ENCODE measurements at places on chromosomes 5 and 9.

DNA sequence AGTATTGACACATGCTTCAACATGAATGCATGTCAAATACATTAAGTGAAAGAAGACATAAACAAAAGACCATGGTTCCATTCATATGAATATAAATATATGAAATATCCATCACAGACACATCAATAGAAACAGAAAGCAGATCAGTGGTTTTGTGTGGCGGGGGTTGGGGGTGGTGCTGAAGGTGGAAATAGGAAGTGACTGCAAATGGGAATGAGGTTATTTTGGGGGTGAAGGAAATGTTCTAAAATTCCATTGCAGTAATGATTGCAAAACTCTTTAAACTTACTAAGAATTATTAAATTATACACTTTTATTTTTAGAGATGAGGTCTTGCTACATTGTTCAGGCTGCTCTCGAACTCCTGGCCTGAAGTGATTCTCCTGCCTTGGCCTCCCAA is 28.7 kb downstream of the TAF1L start:
- no peak for DNase-seq

- DNase-seq, result no peak
These were observed 58.5 kb downstream of the AP3B1 start for GRCh38 chr5:78236046-78236445.

DNA sequence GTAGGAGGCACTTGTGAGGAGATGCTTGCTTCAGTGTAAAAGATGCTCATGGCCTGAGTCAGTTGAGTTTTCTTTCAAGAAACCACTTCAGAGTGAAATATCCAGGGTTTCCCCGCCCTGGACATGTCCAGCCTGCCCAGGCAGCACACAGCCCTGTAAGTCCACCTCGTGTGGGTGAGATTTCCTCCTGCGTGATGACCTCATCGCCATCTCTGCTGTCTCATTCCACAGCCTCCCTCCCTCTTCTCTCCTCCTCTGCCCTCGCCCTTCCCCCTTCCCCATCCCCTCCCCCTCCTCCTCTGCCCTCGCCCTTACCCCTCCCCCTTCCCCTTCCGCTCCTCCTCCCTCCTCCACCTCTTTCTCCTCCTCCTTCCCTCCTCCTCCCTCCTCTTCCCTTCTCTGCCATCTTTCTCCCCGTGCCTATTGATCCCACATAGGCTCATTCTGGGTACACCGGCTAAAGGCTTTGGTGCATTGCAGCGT is 34.0 kb upstream of the NCS1 start:
- DNase-seq, result no peak

- no peak for DNase-seq
These were observed 48.6 kb downstream of the ANXA2R start for GRCh38 chr5:42991404-42992087.

- no peak for DNase-seq
These were observed 557 bp upstream of the PHF2 start for GRCh38 chr9:93575796-93576257.

DNA sequence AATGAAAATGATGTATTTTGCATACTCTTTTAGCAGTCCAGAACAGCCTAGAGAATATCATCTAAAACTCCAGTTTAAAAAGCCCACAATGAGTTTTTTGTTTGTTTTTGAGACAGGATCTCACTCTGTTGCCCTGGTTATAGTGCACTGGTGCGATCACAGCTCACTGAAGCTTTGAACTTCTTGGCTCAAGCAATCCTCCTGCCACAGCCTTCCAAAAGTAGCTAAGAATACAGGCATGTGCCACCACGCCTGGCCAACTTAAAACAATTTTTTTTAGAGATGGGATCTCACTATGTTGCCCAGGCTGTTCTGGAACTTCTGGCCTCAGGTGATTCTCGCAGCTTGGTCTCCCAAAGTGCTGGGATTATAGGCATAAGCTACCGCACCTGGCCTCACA is 175.7 kb downstream of the FBN2 start:
- no peak for DNase-seq

GRCh38 chr5:43099640-43100039 is 21.1 kb upstream of the ZNF131 start:
- no peak for DNase-seq

DNA sequence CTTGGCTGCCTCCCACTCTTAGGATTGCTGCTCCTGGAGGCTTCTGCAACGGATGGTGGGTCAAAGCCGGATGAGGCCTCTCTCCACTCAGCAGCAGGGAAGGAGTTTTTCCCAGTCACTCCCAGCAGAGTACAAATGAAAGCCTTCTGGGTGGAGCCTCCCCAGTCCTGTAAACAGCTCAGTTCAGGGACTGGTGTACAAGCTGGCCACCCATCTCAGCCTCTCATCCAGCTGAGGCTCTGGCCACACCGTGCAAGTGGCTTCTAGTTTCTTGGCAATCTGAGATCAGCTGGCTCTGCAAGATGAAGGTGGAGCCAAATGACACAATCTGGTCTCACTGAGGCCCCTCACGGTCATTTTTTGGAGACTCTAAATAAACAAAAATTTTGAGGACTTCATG is 10.0 kb downstream of the GPX3 start:
- no peak for DNase-seq

DNA sequence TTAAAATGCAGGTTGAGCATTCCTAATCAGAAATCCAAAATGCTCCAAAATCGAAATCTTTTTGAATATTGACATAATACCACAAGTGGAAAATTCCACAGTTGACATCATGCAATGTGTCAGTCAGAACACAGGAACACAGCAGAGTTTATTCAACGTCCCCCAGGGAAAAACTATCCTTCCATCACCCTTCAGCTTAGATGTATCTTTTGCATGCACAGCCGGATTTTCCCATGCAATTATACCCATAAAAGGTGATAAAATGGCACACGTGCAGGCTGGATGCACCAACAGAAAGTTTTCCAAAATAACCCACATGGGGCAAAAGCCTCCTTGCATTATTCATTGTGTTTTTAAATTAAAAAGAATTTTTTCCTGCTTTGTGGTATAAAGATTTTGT is 71.2 kb downstream of the RAB24 start:
- DNase-seq, result no peak

GRCh38 chr5:158819095-158819494 is 280.6 kb downstream of the EBF1 start:
- no peak for DNase-seq

- no peak for DNase-seq
These were observed 327.0 kb downstream of the IZUMO3 start for GRCh38 chr9:24218656-24219055.

DNA sequence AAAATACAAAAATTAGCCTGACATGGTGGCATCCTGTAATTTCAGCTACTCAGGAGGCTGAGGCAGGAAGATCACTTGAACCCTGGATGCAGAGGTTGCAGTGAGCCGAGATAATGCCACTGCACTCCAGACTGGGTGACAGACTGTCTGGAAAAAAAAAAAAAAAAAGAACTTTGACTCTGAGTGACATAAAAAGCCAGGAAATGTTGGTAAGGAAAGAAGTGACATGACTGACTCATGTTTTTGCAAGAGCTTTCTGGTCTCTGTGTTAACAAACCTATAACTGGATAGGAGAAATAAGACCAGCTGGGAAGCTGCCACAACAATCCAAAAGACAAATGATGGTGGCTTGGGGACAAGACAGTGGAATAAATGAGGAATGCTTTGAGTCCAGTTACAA is 272.1 kb downstream of the HINT1 start:
- no peak for DNase-seq

Data from NCI-H1417 treated with DMSO at 0.1 percent for 48 hours (cell line).